ENCODE measurements at places on chromosomes 5 and 9. TPM values are rescaled to one million over a fixed set of nuclear protein-coding genes. Genes with fewer than 3 reads are reported as not detected.
A peak's percentile ranks its signal among the peaks of the same experiment; 100 is the strongest.

GRCh38 chr5:138981131-138981530, 106.0 kb upstream of the LRRTM2 start:
- H3K4me3 ChIP-seq, result no peak overlapping the region
- H3K27ac ChIP-seq, result no peak overlapping the region
- H3K36me3 ChIP-seq, result no peaks in the 10 kb centered on the region
- H3K4me1 ChIP-seq, result no peaks in the 10 kb centered on the region

DNA sequence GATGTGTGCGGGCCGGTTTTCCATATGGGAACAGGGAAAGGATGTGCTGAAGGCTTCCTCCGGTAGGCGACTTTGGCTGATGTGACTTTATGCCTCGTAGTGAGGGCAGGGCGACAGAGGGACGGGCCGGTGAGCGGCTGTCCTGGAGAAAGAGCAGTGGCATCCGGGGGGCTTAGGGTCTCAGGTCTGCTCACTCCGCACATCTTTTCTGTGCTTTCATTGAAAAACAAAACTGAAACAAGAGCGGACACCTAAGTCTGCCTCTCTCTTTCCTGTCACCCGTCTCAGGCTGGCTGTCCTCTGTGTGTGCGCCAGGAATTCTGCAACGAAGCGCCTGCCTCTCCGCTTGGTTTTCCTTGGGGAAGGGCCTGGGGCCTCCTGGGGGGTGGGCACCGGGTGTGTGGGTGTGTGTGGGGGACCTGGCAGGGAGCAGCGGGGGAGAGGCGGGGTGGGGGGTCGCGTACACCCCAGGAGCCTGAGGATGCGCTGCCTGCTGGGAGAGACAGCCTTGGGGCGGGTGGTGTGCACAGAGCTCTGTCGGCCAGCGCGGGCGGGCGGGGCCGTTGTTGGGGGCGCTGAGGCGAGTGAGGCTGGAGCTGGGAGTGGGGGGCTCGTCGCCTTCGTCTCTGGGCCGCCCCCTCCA, 580 bp upstream of the PRRX2 start:
- no peaks in the 10 kb centered on the region for H3K4me1 ChIP-seq
- no peaks in the 10 kb centered on the region for H3K27me3 ChIP-seq
- no peak overlapping the region for H3K4me3 ChIP-seq

GRCh38 chr9:19185191-19185590, 45.3 kb upstream of the DENND4C start:
- no peak overlapping the region for H3K4me3 ChIP-seq
- DNase-seq, result no peak
- H3K27me3 ChIP-seq, result no peaks in the 10 kb centered on the region
- no peaks in the 10 kb centered on the region for H3K4me1 ChIP-seq
- no peaks in the 10 kb centered on the region for H3K36me3 ChIP-seq

HOMER1 gene
- 1.1 TPM for total RNA-seq

GRCh38 chr9:85484235-85484634, 257.5 kb downstream of the AGTPBP1 start:
- no peaks in the 10 kb centered on the region for H3K4me1 ChIP-seq
- no peak overlapping the region for H3K27ac ChIP-seq
- no peak overlapping the region for H3K4me3 ChIP-seq

DNA sequence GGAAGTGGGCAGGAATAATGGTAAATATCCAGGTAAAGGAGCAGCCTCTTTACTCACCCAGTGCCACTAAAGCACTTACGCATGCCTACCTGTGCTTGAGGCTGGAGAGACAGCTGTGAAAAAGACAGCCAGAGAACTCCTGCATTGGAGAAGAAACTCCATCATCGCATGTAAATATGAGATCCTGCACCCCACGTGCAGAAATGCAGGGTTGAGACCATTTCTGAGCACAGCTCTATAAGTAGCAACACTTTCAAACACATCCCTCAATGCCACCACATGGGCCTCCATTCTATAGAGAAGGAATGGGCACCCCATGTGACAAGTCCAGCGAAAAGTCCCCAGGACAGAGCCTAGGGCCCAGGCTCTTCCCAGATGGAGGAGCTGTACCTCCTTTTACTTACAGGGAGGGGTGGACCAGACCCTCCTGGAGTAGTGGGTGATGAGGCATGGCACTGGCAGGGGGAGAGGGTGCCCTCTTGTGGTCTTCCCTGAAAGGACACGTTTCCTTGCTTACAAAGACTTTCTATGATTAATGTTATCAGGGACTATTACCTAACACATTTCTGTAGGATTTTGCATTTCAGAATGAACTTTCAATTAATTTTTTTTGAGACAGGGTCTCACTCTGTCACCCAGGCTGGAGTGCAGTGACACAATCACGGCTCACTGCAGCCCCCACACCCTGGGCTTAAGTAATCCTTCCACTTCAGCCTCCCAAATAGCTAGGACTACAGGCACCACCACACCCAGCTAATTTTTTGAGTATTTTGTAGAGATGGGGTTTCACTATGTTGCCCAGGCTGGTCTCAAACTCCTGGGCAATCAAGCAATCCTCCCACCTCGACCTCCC, 55.3 kb upstream of the IL17B start:
- no peaks in the 10 kb centered on the region for H3K27me3 ChIP-seq
- H3K4me3 ChIP-seq, result no peak overlapping the region
- peak; percentile 82 for DNase-seq
- no peaks in the 10 kb centered on the region for H3K4me1 ChIP-seq
- no peaks in the 10 kb centered on the region for H3K36me3 ChIP-seq
- H3K27ac ChIP-seq, result no peak overlapping the region

DNA sequence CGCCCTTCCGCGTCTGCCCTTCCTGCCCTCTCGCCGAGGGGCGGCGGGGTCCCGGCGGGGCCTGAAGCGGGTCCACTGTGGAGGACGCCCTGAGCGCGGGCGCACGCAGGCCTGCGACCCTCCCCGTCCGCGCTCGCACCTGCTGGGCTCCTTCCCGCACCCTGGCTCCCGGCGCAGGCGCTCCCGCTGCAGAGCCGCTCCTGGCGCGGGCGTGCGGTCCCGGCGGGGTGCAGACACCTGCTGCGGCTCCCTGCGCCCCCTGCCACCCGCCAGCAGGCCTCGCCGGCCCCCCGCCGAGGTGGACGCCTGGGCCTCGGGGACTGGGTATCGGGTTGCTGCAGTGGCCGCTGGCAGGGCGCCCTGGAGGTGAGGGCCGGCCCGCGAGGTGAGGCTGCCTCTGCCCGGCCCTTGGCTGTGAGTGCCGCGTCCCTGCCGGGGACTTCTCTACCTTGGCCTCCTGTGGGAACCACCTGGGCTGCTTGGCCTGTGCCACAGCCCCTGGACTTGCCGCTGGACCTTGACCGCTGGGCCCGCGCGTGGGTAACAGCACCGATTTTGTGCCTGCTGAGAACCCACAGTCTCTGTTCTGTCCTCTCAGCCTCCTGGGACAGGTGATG, 627 bp downstream of the ARRDC1 start:
- H3K36me3 ChIP-seq, result no peaks in the 10 kb centered on the region
- peak overlapping the region; percentile 84 for H3K4me3 ChIP-seq
- peaks cover 30% of the 10 kb centered on the region for H3K4me1 ChIP-seq
- no peaks in the 10 kb centered on the region for H3K27me3 ChIP-seq
- peak overlapping the region; percentile 49 for H3K27ac ChIP-seq

GRCh38 chr5:6829150-6829784, 116.0 kb downstream of the TENT4A start:
- DNase-seq, result no peak
- H3K27me3 ChIP-seq, result no peaks in the 10 kb centered on the region
- H3K27ac ChIP-seq, result no peak overlapping the region
- no peaks in the 10 kb centered on the region for H3K36me3 ChIP-seq
- H3K4me3 ChIP-seq, result no peak overlapping the region

GRCh38 chr9:13267743-13268142, 11.7 kb downstream of the MPDZ start:
- DNase-seq, result no peak
- no peaks in the 10 kb centered on the region for H3K27me3 ChIP-seq
- no peaks in the 10 kb centered on the region for H3K4me1 ChIP-seq
- H3K4me3 ChIP-seq, result no peak overlapping the region
- no peak overlapping the region for H3K27ac ChIP-seq

STX17 gene
- total RNA-seq, result 21.4 TPM

GRCh38 chr5:150554857-150555256, 46.9 kb downstream of the NDST1 start:
- H3K27me3 ChIP-seq, result no peaks in the 10 kb centered on the region
- H3K27ac ChIP-seq, result no peak overlapping the region
- H3K4me3 ChIP-seq, result no peak overlapping the region
- H3K4me1 ChIP-seq, result no peaks in the 10 kb centered on the region
- DNase-seq, result no peak

MSX2 gene
- total RNA-seq, result not detected

GRCh38 chr9:114560956-114561355, 26.6 kb upstream of the ATP6V1G1 start:
- H3K27me3 ChIP-seq, result no peaks in the 10 kb centered on the region
- H3K4me3 ChIP-seq, result no peak overlapping the region
- H3K36me3 ChIP-seq, result no peaks in the 10 kb centered on the region
- DNase-seq, result no peak
- peaks cover 2% of the 10 kb centered on the region for H3K4me1 ChIP-seq

MOB3B gene
- total RNA-seq, result 0.45 TPM

IL3 gene
- not detected for total RNA-seq

GRCh38 chr9:93111371-93112115, 15.5 kb downstream of the CARD19 start:
- peak overlapping the region; percentile 34 for H3K4me3 ChIP-seq
- H3K4me1 ChIP-seq, result peaks cover 23% of the 10 kb centered on the region
- DNase-seq, result no peak

Data from Karpas-422 (cell line).